ENCODE measurements at places on chromosomes 1 and 21. TPM values are rescaled to one million over a fixed set of nuclear protein-coding genes. Genes with fewer than 3 reads are reported as not detected.

GRCh38 chr1:221913351-221913892 is 171.5 kb upstream of the DUSP10 start:
- no peak overlapping the region for H3K4me3 ChIP-seq
- no peak overlapping the region for H3K27ac ChIP-seq
- no peaks in the 10 kb centered on the region for H3K27me3 ChIP-seq
- H3K4me1 ChIP-seq = no peaks in the 10 kb centered on the region
- no peak for DNase-seq

GRCh38 chr1:173870252-173871075 is 2.3 kb downstream of the ZBTB37 start:
- no peaks in the 10 kb centered on the region for H3K27me3 ChIP-seq
- H3K36me3 ChIP-seq = peaks cover 18% of the 10 kb centered on the region
- H3K27ac ChIP-seq = no peak overlapping the region
- no peak overlapping the region for H3K4me3 ChIP-seq
- no peak for DNase-seq
- peaks cover 13% of the 10 kb centered on the region for H3K4me1 ChIP-seq

DNA sequence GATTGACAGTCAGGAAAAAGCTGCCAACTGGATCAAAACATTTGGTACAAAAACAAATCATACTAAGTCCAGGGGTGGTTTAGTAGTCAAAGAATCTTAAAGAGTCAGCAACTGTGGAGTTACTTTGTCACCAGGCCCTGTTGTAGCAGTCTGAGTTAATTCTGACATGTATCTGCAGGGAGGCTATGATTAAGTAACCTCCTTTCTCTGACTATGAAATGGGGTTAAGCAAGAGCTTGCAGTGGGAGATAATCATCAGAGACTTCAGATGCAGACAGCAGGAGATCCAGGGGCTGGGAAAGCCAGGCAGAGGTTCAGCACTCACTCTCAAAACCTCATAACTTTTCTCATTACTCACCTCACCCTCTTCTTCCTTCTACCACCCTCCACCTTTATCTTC is 99.2 kb upstream of the BTG3 start:
- DNase-seq = no peak
- H3K36me3 ChIP-seq = no peaks in the 10 kb centered on the region
- no peaks in the 10 kb centered on the region for H3K27me3 ChIP-seq
- H3K27ac ChIP-seq = no peak overlapping the region
- H3K4me3 ChIP-seq = no peak overlapping the region

GRCh38 chr1:162712317-162713029 is 78.0 kb upstream of the HSD17B7 start:
- no peaks in the 10 kb centered on the region for H3K36me3 ChIP-seq
- no peak overlapping the region for H3K4me3 ChIP-seq
- H3K4me1 ChIP-seq = no peaks in the 10 kb centered on the region
- no peak for DNase-seq
- H3K27ac ChIP-seq = no peak overlapping the region

GRCh38 chr1:214694769-214695168 is 91.8 kb downstream of the CENPF start:
- no peak overlapping the region for H3K27ac ChIP-seq
- no peak overlapping the region for H3K4me3 ChIP-seq
- no peaks in the 10 kb centered on the region for H3K4me1 ChIP-seq
- no peak for DNase-seq
- no peaks in the 10 kb centered on the region for H3K27me3 ChIP-seq

DNA sequence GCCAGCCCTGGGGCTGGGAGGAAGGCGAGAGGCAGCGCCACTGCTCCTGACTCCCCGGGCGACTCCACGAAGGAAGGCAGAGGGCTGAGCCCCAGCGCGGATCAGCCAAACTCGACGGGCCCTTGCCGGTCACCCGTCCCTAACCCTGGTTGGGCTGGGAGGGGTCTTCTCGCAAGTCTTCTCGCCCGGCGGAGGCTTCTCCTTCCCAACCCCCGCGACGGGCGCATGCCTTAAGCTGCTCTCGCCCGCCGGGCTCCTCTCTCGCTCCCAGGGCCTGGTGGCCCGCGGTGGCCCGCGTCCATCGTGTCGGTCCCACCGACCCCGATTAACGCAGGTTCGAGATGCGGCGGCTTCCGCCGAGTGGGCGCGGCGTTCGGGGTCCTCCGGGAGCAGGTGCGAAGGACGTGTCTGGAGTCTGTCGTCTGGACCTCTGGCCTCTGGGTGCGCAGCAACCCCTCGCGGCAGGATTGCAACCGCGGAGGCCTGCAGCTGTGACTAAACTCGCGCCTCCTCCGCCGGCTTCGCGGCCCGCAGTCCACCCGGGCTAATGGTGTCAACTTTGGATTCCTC is 29.0 kb upstream of the PPM1J start:
- peaks cover 8% of the 10 kb centered on the region for H3K27me3 ChIP-seq
- no peak overlapping the region for H3K27ac ChIP-seq
- peak; percentile 71 for DNase-seq
- H3K4me3 ChIP-seq = no peak overlapping the region
- H3K4me1 ChIP-seq = no peaks in the 10 kb centered on the region

DNA sequence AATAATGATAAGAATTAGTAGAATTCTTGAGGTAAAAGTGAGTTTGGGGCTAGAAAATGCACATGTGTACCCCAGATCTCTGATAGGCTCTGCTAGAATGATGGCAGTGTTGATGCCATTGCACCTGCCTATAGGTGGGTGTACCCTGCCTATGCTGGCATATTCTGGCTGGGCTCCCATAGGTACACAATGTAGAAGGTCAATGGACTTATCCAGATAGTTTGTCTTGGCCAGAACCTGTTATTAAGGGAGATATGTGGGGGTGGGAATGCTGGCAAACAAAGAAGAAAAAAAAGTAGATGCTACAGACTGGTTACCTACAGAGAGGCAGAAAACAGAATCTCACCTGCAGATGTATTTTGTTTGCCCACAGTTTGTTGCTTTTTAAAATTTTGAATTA is 14.1 kb upstream of the KLHDC8A start:
- H3K4me3 ChIP-seq = no peak overlapping the region
- no peaks in the 10 kb centered on the region for H3K4me1 ChIP-seq
- no peaks in the 10 kb centered on the region for H3K27me3 ChIP-seq
- no peak for DNase-seq
- H3K36me3 ChIP-seq = no peaks in the 10 kb centered on the region

DNA sequence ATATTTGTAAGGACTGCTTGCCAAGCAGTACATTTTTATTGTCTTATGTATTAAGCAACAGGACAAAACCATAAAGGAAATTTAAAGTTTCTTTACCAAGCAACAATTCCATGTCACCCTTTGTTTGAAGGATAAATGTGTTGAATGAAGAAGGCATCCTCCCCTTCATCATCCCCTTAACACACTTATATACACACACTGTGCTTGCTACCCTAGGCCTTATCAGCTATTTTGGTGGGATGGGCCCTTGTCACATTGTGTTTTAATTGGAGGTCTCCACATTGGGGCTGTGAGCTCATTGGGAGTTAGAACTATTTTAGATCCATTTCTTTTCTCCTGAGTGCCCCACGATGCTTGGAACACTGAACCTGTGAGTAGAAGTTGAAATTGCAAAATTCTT is 1.9 kb downstream of the VANGL1 start:
- no peaks in the 10 kb centered on the region for H3K4me1 ChIP-seq
- no peaks in the 10 kb centered on the region for H3K36me3 ChIP-seq
- no peak for DNase-seq
- H3K27me3 ChIP-seq = no peaks in the 10 kb centered on the region

- H3K27me3 ChIP-seq = no peaks in the 10 kb centered on the region
- no peaks in the 10 kb centered on the region for H3K36me3 ChIP-seq
- H3K4me1 ChIP-seq = peaks cover 53% of the 10 kb centered on the region
- H3K27ac ChIP-seq = peak overlapping the region; percentile 96
- no peak overlapping the region for H3K4me3 ChIP-seq
Measured at GRCh38 chr1:225816643-225817538, 7.0 kb downstream of the EPHX1 start.

- DNase-seq = no peak
- H3K4me3 ChIP-seq = no peak overlapping the region
- no peaks in the 10 kb centered on the region for H3K4me1 ChIP-seq
- H3K27me3 ChIP-seq = no peaks in the 10 kb centered on the region
- peaks cover 14% of the 10 kb centered on the region for H3K36me3 ChIP-seq
Measured at GRCh38 chr1:15053153-15053552, 100.4 kb upstream of the TMEM51 start.

Gene CYYR1
- 23.4 TPM for total RNA-seq

Gene FCGR2B
- 19.7 TPM for total RNA-seq

Gene CCDC17
- 3.0 TPM for total RNA-seq
